ENCODE measurements at places on chromosomes 13 and 19. TPM values are rescaled to one million over a fixed set of nuclear protein-coding genes. Genes with fewer than 3 reads are reported as not detected.

C5AR1 gene
- not detected for total RNA-seq

KRTDAP gene
- total RNA-seq, result not detected

POLR2E gene
- 116 TPM for total RNA-seq

ZNF558 gene
- total RNA-seq, result 26.1 TPM

ZNF571 gene
- 2.9 TPM for total RNA-seq

Measured in activated CD4-positive, alpha-beta memory T cell treated with anti-CD3 and anti-CD28 coated beads, Interleukin-2, amount 10 ng/mL, durations not matched to agents 7 days and 5 days (primary cell).